ENCODE measurements at places on chromosomes 16 and 17.

- DNase-seq = no peak
Observed at GRCh38 chr16:13935408-13935807, 15.5 kb downstream of the ERCC4 start.

DNA sequence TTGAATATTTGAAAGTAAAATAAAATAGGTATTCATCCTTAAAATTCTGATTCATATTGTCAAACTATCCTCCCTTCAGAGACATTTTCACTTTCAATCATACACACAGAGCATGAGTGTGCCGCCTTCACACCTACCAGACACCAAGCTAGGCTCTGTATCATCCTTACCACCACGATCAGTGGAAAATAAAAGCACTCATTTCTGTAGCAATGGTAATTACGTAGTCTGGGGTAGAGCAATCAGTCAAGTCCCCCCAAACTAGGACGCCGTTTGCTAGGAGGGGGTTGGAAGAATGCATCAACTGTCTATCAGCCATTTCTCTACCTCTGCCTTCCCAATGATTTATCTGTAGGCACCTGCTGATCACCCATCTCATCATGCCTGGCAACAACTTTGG lies 84.6 kb upstream of the GRIN2A start:
- DNase-seq = no peak

DNA sequence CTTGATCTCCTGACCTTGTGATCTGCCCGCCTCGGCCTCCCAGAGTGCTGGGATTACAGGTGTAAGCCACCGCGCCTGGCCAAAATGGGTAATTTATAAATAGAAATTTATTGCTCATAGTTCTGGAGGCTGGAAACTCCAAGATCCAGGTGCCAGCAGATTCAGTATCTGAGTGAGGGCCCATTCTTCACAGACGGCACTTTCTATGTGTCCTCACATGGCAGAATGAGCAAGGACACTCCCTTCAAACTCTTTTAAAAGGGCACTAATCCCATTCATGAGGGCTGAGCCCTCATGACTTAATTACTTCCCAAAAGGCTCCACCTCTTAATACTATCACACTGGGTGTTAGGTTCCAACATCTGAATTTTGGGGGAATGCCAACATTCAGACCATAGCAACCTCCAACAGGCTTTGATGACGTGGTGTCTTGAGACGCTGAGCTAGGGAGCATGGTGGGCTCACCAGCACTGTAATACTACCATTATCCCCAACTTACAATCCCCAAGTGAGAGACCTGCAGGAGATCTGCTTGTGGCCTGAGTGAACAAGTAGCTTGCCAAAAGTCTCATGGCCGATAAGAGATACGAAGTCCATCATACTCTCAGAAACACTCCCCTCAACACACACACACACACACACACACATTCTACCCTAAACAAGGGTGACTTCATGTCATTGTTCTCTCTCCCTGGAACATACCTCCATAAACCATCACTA lies 8.5 kb downstream of the CMTM4 start:
- DNase-seq = no peak

DNA sequence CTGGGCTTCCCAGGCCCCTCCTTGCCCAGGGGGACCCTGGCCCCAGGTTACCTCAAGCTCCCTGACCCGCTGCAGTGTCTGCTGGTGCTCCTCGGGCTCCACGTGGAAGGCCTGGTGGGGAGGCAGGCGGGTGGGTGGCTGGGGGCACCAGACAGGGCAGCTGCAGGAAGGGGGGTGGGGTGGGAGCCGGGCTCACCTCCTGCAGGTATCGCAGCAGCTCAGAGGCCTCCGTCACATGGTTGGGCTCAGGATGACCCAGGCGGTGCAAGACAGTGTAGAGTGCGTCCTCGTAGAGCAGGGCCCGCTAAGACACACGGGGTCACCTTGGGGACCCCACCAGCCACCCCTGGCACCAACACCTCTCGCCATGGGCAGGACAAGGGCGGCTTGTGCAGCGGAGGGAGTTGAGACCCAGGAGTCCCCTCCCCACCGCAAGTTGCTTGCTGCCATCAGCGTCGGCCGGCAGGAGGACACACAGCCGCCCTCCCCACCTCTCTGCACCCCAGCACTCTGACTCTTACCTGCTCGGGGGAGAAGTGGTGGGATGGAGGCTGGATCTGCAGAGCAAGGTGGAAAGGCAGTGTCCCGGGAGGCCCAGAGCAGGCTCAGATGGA lies 1.1 kb downstream of the UNC13D start:
- peak; percentile 55 for DNase-seq

DNA sequence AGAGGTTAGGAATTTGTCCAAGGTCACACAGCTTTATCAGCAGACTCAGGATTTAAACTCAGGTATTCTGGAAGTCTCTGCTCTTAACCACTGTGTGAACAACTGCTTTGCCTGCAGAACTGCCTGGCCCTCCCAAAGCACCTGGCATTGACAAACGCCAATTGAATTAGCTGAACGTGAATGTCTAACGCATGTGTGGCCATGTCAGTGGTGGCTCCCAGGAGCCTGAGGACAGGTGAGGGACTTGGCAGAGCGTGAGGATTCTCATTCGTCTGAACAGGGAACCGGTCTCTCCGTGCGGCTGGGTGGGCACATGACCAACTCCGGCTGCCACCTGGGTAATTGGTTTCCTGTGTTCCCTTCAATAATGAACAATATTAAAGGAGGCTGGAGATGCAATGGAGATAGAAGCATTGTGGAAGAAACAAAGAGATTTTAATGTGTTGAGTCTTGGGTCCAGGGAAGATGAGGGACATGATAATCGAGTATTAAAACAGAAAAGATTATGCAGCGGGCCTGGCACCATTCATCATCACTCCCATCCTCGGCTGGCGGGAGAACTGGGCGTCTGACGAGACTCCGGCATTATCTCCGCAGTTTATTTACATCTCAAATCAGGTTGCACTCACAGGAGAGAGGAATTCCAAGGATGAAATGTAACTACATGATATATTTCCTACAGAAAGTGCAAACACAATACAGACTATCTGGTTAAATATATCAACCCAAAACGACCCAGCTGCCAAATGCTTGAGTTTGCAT lies 113.5 kb downstream of the NPIPB5 start:
- no peak for DNase-seq

DNA sequence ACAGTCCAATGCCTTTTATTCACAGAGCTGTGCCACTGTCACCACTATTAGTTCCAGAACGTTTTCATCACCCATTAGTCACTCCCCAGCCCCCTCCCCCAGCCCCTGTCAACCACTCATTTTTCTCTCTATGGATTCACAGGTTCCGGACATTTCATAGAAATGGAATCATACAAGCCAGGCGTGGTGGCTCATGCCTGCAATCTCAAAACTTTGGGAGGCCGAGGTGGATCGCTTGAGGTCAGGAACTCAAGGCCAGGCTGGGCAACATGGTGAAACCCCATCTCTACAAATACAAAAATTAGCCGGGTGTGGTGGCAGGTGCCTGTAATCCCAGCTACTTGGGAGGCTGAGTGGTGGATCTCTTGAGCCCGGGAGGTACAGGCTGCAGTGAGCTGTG lies 759 bp upstream of the PAM16 start:
- DNase-seq = no peak

- DNase-seq = no peak
Observed at GRCh38 chr17:40041196-40041595, 13.0 kb downstream of the MED24 start.

GRCh38 chr17:33012522-33013033 lies 20.9 kb downstream of the SPACA3 start:
- DNase-seq = no peak

DNA sequence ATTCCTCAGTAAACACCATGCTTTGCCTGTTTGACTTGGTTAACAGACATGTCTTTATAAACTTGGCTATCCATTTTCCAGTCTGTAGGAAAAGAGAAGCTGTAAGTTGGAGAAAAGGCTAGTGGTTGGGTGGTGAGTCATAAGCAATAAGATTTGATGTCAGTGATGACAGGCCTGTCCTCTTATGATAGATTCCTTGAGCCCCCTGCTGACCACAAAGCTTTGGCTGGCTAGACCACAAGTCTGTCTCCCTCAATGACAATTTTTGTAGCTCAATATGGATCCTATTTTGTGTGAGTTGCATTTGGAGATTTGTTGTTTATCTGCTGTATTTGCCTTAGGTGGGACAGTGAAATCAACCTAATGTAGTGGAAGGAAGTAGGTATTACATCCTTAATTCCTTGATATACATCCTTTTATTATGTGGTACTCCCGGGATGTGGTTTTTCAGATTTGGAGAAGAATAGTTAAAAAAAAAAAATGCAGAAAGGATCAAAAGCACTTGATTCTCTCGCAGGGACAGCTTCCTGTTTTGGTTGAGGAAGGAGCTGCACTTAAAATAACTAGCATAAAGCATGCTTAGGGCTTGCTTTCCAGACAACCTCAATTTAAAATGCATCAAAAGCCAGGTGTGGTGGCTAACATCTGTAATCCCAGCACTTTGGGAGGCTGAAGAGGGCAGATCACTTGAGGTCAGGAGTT lies 67.4 kb downstream of the SIAH1 start:
- peak; percentile 36 for DNase-seq

DNA sequence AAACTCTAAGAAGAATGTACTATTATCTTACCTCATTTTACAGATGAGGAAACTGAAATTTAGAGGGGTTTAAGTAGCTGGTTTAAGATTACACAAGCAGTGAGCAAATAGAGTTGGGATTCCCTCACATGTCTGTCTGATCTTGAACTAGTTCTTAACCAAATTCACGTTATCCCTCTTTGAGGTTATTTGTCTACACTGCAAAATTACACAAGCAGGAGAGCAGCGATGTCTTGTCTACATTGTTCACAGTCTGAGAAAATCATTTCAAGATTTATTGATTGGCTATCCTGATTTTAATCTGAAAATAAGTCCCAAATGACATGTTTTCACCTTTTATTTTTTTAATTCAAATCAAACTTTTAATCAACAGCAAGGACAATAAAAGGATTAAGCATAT lies 56.9 kb downstream of the SOX9 start:
- no peak for DNase-seq

- peak; percentile 62 for DNase-seq
Observed at GRCh38 chr17:32007463-32008298, 498 bp downstream of the LRRC37B start.

GRCh38 chr17:14107889-14108288 lies 38.6 kb downstream of the COX10 start:
- no peak for DNase-seq

DNA sequence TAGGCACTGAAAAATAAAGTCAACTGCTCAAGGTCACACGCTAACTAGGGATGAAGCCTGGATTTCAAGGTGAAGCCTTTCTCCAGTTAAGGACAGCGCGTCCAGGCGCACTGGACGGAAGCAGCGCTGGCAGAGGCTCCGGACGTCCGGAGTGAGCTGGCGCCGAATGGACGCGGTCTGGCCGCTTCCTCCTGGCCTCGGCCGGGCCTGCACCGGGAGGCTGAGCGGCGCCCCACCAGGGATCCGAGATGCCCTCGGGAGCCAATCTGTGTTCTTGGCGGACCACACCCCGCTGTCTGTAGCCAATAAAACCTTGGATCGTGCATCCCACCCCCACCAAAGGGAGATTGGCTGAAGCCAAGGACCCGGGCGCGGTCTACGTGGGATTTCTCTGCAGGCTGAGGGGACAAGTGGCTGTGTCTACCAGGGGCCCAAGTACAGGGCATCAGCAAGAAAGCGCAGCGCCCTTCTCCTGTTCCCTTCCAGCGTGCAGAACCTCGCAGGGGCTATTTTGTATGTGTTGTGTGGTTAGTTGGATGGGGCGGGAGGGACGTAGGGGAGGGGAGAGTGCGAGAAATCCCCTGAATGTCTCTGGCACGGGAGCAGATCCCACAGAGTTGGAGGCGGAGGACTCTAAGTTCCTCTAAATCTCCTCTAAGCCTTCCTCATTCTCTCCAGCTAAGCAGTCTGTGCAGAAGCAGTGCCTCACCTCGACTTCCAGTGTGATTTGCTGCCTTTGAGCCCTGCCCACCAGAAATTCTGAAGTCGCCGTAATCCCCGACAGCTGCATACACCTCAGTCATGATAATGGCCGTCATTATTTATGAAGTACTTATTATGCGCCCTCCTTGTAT lies 2.5 kb upstream of the AKAP10 start:
- no peak for DNase-seq

- no peak for DNase-seq
Observed at GRCh38 chr16:2206780-2207433, 1.7 kb downstream of the MLST8 start.

- no peak for DNase-seq
Observed at GRCh38 chr17:59607061-59607460, 12.6 kb upstream of the CLTC start.

- no peak for DNase-seq
Observed at GRCh38 chr16:73066927-73067670, 19.2 kb upstream of the ZFHX3 start.

DNA sequence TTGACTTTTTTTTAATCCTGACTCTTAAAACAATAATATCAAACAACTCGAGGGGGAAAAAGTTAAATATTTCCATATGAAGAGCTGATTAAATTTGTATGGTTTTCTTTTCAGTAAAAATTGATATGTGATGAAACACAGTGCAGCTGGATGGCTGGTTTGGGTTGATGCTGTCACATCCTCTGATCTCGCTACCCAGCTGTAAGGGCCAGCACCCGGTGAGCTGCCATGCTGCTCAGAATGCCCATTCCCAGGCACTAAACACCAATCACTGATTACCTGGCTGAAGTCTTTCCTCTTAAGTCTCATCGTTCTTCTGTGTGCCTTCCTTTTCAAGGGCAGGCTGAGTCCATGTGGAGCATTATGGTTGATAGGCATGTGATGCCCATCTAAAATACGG lies 234.3 kb downstream of the IRX3 start:
- DNase-seq = no peak

GRCh38 chr17:6555331-6556120 lies 829 bp downstream of the PITPNM3 start:
- DNase-seq = no peak

- DNase-seq = no peak
Observed at GRCh38 chr16:35480988-35481387, 2021.6 kb downstream of the TP53TG3F start.

- no peak for DNase-seq
Observed at GRCh38 chr17:57553991-57554825, 190.9 kb downstream of the CCDC182 start.

DNA sequence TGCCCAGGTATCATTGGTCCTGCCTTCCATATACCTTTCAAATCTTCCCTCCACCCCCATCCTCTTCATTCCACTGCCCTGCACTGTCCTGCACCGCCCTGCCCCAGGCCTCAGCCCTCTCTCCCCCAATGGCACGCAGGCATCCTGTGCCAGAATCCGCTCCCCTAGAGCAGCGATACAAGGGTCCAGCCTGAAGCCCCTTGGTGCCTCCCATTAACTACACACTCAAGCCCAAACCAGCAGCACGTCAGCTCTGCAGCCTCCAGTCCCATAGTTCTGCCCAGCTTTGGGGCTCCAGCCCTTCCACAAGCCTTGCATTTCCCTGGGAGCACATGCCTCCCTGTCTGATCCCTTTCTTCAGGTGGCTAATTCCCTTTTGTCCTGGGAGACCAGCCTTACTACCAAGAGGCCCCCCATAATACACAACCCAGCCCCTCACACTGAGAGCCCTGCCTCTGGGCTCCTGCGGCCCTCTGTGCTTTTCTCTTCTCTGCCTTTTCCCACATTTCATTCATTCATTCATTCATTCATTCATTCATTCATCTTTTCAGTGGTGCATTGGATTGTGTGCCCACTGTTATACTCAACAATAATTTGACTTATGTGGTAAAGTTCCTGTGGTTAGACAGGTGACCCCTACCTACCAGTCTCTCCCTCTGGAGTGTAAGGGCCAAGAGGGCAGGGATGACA lies 26.8 kb upstream of the DLX3 start:
- DNase-seq = no peak

GRCh38 chr17:8021565-8022359 lies 17.1 kb upstream of the ALOX15B start:
- no peak for DNase-seq

Measured in activated CD8-positive, alpha-beta T cell treated with anti-CD3 and anti-CD28 coated beads, Interleukin-2, amount 10 ng/mL, durations not matched to agents 7 days and 5 days (primary cell).